Stimulated activated CD4-positive, alpha-beta T cell treated with anti-CD3 and anti-CD28 coated beads, TNF-alpha, amount 100 ng/mL, for 24 hours (primary cell): ENCODE measurements at places on chromosomes 3 and 15.

- DNase-seq, result no peak
Observed at GRCh38 chr3:179376474-179376873, 29.0 kb downstream of the MFN1 start.

GRCh38 chr3:67654844-67655177 lies 399 bp upstream of the SUCLG2 start:
- DNase-seq, result no peak

DNA sequence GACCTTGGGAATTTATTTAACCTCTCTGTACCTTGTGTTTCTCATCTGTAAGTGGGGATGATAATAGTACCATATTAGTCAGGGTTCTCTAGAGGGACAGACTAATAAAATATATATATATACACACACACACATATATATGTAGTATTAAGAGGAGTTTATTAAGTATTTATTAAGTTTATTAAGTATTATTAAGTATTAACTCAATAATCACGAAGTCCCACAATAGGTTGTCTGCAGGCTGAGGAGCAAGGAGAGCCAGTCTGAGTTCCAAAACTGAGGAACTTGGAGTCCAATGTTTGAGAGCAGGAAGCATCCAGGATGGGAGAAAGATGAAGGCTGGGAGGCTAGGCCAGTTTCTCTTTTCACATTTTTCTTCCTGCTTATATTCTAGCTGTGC lies 14.8 kb downstream of the OXSM start:
- DNase-seq, result no peak

DNA sequence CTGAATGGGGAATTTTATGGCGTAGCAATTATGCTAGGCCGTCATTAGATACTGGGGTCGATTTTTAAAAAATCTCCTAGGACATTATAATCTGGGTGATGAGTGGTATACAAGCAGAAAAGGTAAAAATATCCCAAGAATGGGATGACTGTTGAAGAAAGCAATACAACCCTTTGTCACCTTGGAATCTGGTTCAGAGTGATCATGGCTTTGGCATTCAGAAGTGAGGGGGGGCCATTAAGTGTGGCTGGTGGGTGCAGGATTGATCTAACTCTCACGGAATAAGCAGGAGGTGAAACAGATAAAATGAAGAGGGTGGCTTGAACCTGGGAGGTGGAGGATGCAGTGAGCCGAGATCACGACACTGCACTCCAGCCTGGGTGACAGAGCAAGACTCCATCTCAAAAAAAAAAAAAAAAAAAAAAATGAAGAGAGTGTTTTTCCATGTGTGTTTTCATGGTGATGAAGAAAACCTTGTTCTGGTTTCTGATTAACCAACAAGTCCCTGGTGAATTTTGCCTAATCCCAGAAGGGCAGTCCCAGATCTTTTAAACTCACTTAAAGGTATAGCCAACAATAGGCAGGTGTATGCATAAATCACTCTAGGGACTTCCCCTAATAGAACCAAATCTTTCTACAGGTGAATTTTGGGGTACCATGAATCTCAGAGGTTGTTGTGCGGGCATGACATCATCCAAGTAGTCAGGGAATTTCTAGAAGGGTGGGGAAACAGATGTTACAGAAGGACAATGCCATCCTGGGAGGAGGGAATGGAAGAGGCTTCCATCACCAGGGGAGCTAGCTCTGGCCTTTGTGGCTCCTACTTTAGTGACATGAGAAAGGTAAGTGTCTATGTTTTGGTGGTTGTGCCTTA lies 3.1 kb upstream of the RAD54L2 start:
- DNase-seq, result no peak

DNA sequence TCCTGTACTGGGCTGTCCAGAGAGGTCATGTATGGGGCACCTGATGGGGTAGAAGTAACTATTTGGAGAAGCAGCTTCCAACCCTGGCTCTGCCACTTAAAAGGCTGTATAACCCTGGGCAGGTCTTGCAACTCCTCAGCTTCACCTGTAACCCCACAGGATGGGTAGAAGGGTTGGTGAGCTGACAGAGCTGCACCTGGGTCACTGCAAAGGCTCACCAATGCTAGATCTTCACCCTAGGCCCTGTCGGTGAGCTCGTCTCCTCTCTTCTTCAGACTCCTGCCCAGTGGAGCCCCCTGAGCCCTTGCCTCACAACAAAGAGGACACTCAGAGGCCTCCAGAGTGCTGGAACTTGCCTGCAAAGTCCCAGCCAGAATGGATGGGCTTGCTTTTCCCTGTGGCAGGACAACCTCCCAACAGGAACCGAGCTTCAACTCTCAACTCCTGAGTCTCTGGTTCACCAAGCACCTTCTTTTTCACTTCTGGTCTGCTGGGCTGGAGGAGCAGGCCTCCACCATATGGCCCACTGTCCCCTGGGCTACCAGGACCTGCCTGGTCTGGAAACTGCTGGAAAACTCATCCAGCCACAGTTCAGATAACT lies 45.9 kb downstream of the XXYLT1 start:
- DNase-seq, result no peak

GRCh38 chr3:133837487-133838295 lies 32.1 kb downstream of the SRPRB start:
- no peak for DNase-seq

- DNase-seq, result no peak
Observed at GRCh38 chr15:63065262-63066221, 23.0 kb downstream of the TPM1 start.

DNA sequence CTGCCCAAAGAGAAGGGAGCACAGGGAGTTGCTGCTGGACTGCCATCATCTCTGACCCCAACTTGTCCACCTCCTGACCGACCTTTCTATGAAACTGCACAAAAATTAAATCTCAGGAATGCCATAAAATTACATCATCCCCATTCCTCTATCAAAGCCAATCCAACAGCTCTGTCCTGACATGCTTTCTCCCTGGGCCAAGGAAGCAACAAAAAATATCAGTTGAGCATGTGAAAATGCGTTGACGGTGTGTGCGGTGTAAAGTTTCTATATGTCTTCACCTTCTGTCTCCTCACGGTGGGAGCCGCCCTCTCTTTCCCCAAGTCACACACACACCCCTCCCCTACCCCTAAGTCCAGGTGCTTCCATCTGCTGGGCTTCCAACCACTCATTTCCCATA lies 3.6 kb upstream of the ZNF774 start:
- DNase-seq, result no peak

- no peak for DNase-seq
Observed at GRCh38 chr3:154970797-154971196, 109.3 kb upstream of the MME start.

DNA sequence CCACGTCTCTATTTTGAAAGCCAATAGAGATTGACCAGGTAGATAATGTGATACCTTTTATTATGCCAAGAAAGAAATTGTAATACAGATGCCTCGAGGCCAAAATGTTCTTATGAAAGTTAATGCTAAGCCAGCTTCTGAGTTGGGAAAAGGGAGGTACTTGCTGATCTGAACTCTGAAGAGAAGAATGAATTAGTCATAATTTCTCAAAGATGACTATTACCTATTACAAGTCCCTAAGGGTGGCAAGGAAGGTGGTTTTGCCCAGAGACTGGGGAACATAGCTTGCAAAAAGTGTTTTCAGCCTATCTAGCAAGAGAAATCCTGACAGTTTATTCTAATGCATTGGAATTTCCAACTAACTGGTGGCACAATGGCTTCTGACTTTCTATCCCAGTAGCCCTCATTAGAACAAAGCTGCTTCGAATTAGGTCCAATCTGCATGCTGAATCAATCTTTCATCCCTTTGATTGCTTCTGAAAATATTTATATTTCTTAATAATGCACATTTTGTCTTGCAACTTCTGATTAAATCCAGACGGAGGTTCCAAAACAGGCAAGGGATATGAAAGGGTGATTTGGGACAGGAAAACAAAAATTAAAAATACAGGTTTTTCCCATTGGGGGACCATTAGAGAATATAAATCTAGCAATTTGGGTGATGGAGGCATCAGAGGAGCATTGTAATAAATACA lies 17.7 kb upstream of the NR2F2 start:
- no peak for DNase-seq

- DNase-seq, result no peak
Observed at GRCh38 chr3:54870423-54870822, 57.4 kb downstream of the LRTM1 start.

DNA sequence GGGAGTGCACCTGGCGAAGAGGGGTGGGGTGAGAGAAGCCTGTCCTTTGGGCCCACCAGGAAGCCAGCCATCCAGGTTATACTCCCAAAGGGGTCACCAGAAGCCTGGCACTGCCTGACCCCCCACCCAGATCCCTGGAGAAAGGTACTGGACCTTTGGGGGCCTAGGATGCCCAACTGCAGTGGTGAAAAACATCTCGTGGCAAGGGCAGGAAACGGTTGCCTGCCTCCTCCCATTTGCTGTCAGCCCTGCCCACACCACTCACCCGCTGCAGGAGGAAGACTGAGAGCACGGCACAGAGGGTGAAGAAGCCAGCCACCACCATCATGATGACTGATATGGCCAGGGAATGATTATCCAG lies 2.2 kb upstream of the ULK3 start:
- DNase-seq, result peak; percentile 57

DNA sequence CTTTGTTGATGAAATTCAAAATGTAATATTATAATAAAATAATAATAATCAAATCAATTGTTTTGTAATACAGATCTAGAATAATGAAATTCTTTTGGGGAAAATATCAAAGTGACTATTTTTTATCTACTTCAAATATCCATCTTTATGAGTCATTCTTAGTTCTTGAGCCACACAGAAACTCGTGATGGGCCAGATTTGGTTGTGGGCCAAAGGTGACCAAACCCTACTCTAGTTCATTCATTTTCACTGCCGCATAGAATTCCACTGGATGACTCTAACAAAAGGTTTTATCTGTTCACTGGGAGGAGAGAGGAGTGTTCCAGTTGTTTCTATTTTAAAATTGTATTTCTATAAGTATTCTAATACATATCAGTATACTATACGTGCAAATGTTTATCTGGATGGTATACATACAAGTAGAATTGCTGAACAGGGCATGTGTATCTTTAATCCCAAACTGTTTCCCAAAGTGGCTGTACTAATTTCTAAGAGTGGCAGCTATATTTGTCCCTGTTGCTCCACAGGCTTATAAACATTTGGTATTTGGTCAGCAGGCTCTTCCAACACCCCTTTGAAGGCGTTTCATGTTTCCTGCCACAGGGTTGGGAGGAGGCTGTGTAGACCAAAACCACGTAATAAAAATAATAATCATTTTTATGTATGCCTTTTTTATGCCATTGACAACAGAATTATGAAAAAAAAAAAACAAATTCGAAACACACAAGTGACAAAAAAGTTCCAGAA lies 7.3 kb upstream of the RTP3 start:
- no peak for DNase-seq

GRCh38 chr15:60800299-60801072 lies 321.5 kb upstream of the ICE2 start:
- DNase-seq, result no peak

DNA sequence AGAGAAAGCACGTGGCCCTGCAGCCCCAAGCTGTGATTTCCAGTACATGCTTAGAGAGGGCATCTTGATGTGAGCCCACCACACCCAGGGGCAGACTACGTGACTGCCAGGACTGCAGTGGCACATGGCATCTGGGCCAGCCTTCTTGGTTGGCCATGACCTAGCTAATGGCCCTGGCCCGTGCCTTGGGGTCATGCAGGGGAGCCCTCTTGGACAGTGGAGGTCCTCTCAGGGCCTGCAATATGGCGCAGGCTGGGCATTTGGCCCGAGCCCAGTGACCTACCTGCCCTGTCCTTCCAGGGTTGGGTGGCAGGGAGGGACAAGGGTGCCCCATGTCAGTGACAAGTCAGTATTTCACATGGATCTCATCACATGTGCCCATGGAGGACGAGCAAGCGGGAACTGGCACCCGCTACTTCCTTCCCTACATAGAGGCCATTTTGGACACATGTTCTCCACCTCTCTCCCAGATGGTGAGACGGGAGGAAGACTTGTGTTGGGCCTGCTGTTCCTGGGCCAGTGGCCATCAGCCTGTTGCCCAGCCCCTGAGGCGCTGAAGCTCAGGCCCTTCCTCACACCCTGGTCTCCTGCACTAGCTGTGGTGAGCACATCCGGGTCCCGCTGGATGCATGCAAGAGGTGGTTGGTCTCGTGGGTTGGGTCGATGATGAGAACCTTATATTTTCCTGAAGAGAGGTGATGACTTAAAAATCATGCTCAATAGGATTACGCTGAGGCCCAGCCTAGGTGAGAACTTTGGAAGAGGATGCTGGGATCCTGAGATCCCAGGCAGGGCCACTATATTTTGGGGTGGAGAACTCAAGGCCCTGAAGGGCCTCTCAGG lies 195.6 kb downstream of the UBE3A start:
- DNase-seq, result no peak

DNA sequence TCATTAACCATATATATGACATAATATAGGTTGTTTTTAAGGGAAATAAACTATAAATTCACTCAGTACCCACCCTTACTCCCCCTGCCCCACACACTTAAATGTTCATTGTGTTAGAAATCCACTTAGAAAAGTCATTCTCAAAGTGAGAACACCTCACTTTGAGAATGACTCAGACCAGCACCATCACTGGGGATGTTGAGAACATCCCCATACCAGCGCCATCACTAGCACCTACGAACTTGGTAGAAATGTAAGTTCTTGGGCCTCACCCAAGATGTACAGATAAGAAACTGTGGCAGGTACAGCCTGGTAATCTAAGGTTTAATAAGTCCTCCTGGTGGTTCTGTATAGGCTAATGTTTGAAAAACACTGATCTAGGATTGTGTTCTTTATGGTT lies 362.6 kb downstream of the LPP start:
- DNase-seq, result no peak

DNA sequence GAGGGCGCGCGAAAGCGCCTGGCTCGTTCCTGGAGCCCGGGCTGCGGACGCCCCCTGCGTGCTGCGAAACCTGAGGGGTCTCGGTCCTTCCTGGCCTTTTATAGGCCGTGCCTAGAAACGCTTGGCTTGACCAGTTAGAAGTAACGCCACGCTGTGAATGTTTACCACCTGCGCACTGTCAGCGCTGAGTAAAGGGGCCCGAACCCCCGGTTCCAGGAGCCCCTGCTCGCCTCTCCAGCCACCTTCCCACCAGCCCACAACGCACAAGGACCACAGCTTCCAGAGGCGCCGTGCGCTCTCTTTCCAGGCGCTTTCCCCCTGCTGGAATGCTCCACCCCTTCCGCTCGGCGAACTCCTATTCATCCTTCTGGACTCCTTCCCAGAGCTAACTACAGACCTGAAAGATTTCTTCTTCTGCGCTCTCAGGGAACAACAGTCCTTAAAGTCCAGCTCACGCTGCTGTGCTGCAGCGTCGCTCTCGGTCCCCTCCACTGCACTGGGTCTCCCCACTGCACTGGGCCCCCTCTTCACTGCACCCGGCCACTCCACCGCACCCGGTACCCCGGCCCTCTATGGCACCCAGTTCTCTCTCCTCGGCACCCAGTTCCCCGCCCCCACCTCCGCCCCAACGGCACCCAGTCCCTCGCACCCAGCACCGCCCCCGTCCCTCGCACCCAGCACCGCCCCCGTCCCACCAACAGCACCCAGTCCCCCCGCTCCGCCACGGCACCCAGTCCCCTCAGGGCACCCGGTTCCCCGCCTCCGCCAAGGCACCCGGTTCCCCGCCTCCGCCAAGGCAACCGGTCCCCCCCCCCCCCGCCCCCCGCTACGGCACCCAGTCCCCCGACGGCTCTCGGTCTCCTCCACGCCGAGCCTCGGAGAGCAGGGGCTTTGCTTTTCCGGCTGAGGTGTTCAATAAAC lies 69.8 kb downstream of the SQOR start:
- DNase-seq, result no peak

GRCh38 chr3:100740207-100740606 lies 30.9 kb downstream of the TFG start:
- no peak for DNase-seq

- no peak for DNase-seq
Observed at GRCh38 chr3:100609963-100610362, 562 bp downstream of the ADGRG7 start.

- DNase-seq, result no peak
Observed at GRCh38 chr3:87626546-87626945, 350.2 kb upstream of the POU1F1 start.

- DNase-seq, result peak; percentile 53
Observed at GRCh38 chr15:40338041-40338657, 2.6 kb downstream of the CCDC9B start.
